Neural progenitor cell (in vitro differentiated cells): ENCODE measurements at places on chromosomes 3 and 15. TPM values are rescaled to one million over a fixed set of nuclear protein-coding genes. Genes with fewer than 3 reads are reported as not detected.

Gene A4GNT
- not detected in 2 replicates for total RNA-seq

Gene SLC12A8
- 2.2 and 4.6 TPM in 2 replicates for total RNA-seq

Gene PATL2
- 0.68 TPM in 1 of 2 replicates, not detected in the other for total RNA-seq

Gene MNS1
- total RNA-seq = 3.0 and 6.2 TPM in 2 replicates

DNA sequence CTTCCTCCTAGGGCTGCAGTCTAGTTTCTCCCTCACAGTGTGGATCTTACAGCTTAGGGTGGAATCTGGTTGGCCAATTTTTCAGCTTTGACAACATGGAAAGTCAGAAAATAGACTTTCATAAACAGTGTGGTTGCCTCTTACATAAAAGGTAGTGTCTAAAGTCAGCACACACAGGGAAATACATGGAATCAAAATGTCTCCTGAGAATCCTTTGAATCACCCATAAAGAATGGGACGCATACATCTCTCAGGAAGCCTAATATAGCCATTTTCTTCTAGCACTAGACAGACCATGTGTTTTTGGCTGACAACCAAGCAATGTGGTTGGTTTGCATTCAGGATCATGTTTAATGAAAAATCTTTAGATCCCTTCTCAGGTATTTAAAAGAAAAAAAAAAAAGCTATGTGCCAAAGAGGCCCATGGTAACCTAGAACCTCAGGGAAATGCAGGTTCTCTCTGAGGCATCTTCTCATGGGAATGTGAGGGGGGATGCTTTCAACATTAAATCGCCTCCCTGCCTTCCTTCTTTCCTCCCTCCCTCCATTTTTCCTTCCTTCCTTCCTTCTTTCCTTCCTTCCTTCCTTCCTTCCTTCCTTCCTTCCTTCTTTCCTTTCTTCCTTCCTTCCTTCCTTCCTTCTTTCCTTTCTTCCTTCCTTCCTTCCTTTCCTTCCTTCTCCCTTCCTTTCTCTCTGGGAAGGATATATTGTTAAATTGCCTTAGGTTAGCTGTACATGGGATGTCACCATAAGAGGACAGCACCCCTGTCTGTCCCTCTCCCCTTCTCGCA lies 34.3 kb upstream of the ZBTB38 start:
- no peak for DNase-seq

DNA sequence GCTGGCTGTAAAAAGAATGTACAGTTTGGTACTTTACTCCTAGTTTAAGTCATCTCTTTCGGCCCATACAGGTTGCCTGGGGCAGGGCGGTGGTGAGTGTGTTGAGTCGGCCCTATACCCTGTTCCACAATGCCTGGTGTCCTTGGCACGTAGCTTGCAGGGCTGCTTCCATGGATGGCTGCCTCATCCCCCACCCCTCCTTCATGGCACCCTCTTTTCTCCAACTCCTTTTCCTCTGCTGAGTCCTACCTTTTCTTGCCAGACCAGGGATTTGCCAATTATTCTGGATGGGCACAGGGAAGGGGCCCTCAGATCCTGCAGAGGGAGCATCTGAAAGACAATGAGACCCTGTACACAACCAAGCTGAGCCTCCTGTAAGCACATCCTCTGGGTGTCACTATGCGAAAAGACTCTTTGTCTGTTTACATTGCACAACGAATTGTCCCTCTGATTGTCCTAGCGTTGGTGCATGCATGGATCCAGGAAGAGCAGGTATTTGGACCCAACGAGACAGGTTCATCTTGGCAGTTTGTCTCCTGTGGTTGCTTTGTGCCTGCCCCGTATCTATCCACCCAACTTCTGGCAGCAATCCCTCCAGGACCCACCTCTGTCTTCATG lies 73.6 kb upstream of the CGNL1 start:
- no peak for DNase-seq

DNA sequence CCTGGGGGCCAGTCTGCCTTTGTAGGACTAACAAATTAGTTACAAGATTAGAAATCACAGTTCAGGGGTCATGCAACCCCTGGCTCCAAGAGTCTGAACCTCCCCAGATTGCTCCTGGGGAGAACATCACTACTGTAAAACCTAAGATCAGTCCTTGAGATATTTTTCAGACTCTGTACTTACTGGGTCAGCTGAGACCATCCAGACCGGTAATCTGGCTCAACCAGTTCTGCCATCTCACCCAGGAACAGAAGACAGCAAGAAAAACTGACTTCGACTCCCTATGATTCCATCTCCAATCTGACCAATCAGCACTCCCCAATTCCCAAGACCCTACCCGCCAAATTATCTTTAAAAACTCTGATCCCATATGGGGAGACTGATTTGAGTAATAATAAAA lies 47.5 kb downstream of the NMD3 start:
- no peak for DNase-seq

- no peak for DNase-seq
Observed at GRCh38 chr3:129330409-129330808, 51.7 kb downstream of the HMCES start.

- no peak for DNase-seq
Observed at GRCh38 chr15:93895976-93896770, 335.2 kb upstream of the MCTP2 start.

DNA sequence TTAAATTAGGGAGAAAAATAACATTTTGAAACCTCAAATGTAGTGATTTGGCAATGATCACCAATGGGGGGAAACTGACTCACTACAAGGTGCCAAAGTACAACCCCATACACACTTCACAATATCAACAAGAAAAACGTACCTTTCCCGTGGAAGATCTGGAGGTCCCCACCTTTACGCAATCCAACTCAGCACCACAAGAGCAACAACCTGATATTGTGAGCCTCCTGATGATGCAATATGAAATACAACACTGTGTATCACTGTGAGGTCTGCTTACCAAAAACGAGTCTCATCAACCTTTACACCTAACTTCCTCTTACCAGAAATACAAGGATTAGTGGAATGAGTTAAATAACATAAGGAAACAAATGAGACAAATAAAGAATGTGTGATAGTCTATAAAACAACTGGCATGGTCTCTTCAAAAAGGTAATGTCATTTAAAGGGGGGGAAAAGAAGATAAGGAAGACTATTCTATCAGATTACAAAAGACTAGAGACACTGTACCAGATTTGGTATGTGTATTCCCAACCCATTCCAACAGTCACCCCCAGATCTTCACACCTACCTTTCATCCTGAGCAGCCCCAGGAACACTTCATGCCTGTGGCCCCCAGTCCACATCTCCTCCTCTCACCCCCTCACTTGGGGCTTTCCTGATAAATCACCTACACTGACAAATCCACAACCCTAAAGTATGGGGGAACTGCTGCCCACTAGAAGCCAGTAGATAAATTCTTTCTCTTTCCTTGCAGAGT lies 27.7 kb downstream of the DLG1 start:
- no peak for DNase-seq

DNA sequence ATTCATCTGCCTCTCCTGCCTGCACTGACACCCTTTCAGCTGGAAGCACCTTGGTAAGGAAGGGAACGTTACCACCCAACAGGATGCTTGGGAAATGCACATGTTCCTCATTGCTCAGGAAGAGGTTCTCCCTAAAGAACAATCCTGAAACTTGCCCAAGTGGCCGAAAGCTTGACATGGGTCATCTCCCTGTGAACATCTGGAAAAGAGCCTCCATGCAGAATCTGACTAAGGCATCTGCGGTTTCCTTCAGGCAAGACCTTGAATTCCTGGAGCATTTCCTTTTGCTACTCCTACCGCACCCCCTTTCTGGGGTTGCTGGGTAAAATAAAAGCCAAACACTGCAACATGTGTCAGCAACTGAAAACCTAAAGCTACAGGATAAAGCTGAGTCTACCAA lies 68.7 kb upstream of the SNRK start:
- no peak for DNase-seq

DNA sequence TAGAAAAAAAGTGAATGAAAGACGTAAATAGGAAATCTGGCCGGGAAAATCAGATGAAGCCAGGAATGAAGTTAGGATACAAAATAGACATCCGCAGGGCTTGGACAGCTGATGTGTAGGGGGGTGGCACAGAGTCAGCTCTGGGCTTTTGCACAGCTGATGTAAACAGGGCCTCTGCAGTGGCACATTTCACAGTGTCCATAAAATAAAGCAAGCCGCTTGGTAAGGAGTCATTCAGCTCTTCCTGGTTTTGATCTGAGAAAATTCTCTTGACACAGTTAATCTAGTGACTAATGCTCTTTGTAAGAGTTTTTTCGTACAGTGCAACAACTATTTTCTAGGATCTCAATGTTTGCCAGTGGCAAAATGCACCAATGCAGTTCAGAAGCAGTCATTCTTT lies 153.3 kb downstream of the USP13 start:
- DNase-seq = no peak
